ENCODE measurements at places on chromosomes 11 and 22. TPM values are rescaled to one million over a fixed set of nuclear protein-coding genes. Genes with fewer than 3 reads are reported as not detected.

The PNPLA5 gene
- total RNA-seq, result not detected

The OR8G5 gene
- total RNA-seq, result not detected

The PARVA gene
- total RNA-seq, result 66.5 TPM

The CD82 gene
- 35.3 TPM for total RNA-seq

The TMEM191B gene
- total RNA-seq, result not detected

The HSPA8 gene
- 922 TPM for total RNA-seq

The NXPE2 gene
- not detected for total RNA-seq

The MMP13 gene
- not detected for total RNA-seq

The FLRT1 gene
- 1.6 TPM for total RNA-seq

The CXCR5 gene
- not detected for total RNA-seq

The OR52E5 gene
- not detected for total RNA-seq

The TTC36 gene
- total RNA-seq, result not detected

The NCR3LG1 gene
- total RNA-seq, result 4.2 TPM

The OR8A1 gene
- total RNA-seq, result not detected

The LPXN gene
- 5.0 TPM for total RNA-seq

The OR4D5 gene
- not detected for total RNA-seq

The DBX1 gene
- not detected for total RNA-seq

The MOGAT2 gene
- 0.38 TPM for total RNA-seq

The IL18 gene
- total RNA-seq, result 6.0 TPM

The TSGA10IP gene
- total RNA-seq, result not detected

The TCN1 gene
- not detected for total RNA-seq

The ZDHHC13 gene
- 16.5 TPM for total RNA-seq

The CD3D gene
- 2.0 TPM for total RNA-seq

Data from left cardiac atrium (tissue), 4 donors.